RKO (cell line): ENCODE measurements at places on chromosomes 4 and X.

GRCh38 chr4:186726426-186727168 lies 2.9 kb upstream of the FAT1 start:
- peak; percentile 69 for DNase-seq

- DNase-seq = peak; percentile 19
These were observed 5.1 kb upstream of the CXCL8 start for GRCh38 chr4:73735231-73735630.

GRCh38 chrX:119745283-119745848 lies 13.0 kb upstream of the SOWAHD start:
- no peak for DNase-seq

DNA sequence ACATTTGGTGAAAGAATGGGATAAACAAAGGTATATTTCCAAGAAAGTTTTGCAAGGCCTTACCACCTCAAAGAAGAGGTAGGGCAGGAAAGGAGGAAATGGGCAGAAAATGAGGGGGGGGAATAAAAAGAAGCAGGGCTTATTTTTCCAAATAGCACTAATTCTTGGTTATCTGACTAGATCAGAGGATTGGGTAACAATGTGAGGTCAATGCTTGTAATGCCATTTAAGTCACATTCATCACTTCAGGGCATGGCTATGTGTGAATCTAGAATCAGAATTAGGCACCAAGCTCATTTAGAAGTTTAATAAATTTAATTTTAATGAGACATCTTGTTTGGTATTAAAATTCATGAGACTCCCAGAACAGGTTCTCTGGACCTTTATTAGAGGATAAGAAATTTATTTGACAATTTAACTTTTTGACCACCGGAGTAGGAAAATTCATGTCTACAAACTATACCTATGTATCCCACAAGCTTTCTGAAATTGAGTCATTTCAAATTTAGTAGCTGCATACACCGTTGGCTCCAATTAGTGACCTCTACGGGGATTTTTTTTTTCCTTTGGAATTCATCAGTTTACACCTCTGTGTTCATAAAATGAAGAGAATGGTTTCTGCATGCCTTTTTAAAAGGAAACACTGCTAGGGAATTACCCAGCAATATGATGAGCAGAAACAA lies 1.4 kb upstream of the STS start:
- no peak for DNase-seq

GRCh38 chrX:151873096-151873495 lies 39.6 kb upstream of the MAGEA4 start:
- no peak for DNase-seq

DNA sequence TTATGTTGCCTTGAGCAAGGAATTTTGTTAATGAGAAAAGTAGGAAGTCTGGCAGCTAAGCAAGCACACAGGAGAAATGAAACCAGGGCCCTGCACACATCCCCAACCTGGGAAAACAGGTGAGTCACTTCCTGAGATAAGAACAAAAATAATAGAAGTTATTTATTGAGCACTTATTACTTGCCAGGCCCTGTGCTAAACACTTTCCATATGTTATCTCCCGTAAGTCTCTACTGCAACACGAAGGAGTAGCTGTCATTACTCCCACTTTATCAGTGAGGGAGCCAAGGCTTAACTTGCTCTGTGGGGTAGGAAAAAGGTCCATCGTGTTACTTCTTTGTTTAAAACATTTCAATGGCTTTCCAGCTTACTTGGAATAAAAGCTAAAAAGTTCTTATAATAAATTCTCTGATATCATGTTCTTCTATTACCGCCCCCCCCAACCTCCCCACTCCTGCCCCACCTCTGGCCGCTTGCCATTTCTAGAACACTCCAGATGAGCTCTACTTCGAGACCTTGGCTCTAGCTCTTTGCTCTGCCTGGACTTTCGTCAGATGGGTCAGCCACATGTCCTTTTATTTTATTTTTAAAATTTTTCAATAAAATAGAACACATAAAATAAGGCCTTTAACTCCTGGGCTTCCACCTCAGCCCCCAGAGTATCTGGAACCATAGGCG lies 36.3 kb upstream of the PLAC8 start:
- DNase-seq = no peak

DNA sequence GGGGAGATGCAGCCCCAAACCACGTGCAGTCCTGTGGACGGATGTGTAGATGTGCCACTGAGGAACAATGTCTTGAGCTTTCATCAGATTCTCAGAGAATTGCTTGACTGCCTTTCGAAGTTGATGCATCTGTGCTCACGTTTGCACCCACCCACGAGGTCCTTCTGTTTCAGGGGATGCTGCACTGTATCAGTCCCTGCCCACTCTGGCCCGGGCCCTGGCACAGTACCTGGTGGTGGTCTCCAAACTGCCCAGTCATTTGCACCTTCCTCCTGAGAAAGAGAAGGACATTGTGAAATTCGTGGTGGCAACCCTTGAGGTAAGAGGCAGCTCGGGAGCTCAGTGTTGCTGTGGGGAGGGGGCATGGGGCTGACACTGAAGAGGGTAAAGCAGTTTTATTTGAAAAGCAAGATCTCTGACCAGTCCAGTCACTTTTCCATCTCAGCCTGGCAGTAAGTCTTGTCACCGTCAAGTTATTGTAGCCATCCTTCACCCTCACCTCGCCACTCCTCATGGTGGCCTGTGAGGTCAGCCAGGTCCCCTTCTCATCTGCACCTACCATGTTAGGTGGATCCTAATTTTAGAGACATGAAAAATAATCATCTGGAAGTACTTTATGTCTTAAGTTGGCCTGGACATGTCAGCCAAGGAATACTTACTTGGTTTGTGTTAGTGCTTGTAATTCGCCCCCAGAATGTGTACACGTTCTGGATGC lies 36.4 kb upstream of the MSANTD1 start:
- DNase-seq = no peak

- DNase-seq = no peak
These were observed 15.8 kb upstream of the IL21 start for GRCh38 chr4:122636697-122637096.

DNA sequence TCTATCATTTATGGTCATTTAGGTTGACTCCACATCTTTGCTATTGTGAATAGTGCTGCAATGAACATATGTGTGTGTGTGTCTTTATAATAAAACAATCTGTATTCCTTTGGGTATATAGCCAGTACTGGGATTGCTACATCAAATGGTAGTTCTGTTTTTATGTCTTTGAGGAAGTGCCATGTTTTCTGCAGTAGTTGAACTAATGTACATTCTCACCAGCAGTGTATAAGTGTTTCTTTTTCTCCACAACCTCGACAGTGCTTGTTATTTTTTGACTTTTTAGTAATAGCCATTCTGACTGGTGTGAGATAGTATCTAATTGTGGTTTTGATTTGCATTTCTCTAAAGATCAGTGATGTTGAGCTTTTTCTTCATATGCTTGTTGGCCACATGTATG lies 80.5 kb downstream of the ARHGAP6 start:
- DNase-seq = no peak

DNA sequence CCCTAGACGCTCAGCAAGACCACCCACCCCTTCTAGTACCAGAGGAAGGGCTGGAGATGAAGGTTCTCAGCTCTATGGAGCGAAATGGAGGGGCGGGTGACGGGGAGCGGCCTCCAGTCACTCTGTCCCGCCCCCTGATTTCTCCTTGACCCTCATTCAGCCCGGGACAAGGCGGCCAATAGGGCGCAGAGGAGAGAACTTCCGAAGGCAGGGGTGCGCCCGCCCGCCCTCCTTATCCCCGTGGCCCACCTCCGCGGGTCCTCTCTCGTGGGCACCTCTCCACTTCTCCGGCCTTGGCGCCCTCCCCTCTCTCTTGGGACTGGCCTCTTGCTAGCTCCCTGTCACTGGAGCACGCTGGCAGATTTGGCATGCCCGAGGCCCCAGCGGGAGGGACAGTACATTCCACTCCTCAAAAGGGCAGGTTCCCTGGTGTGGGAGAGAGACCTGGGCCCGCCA lies 1.1 kb upstream of the SEPTIN6 start:
- no peak for DNase-seq

DNA sequence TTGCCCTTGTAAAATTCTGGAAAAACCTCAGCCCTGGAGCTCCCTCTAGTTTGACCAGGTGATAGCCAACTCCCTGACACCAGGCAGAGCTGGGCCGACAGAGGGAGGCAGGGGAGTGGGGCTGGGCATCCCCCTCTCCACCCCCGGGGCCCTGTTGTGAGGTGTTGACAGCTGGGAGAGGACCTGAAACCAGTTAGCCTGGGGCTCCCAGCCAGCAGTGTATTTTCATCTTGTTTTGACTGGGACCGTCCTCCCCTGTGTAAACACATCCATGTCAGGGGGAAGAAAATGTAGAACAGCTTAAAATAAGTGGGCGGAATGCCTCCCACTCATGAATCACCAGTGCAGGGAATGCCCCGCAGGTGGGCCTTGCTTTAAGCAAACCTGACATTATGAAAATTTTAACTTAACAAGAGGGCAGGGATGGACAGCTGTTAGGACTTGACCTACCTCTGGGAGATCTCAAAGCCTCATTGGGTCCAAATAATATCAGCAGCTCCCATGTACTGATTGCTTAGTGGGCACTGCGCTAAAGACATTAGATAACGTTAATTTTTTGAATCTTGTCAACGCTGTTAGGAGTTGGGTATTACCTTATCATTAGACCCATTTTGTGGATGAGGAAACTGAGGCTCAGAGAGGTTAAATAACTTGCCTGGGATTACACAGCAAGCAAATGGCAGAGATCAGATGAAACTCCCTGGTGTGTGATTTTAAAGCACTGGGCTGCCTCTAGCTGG lies 45.9 kb downstream of the TSC22D3 start:
- DNase-seq = no peak

- no peak for DNase-seq
These were observed 817.3 kb downstream of the TRIML1 start for GRCh38 chr4:188956566-188956965.

DNA sequence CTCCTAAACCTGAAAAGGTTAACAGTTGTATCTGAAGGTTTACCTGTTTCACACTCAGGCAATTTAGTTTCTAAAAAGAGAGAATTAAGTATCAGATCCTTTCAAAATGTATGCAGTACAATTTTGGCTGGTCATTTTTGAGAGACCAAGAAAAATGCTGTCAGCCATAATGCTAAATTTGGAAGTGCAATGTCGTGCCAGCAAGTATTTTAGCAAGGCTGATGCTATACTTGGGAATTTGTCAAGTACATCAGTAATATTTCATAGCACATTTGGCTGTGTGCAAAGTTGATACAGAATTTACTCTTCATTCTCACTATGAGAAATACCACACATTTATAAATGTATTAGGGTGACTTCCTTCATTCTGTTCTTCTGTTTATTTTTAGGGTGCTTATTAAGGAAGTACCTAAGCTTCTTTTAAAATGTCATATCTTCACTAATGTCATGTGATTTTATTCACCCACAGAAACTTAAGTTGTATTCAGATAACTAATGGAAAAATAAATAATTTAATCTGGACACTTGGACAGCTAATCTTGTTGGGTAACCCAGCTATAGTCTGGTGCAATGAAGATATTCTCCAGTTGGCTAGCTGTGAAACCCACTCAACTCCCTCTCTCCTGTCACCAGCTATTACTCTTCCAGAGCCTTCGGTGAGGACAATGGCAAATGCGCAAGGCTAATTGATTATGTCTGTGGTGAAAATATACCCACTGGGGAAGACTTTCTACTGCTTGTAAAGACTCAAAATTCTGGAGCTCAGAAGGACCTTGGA lies 84.2 kb upstream of the TLL1 start:
- DNase-seq = no peak

DNA sequence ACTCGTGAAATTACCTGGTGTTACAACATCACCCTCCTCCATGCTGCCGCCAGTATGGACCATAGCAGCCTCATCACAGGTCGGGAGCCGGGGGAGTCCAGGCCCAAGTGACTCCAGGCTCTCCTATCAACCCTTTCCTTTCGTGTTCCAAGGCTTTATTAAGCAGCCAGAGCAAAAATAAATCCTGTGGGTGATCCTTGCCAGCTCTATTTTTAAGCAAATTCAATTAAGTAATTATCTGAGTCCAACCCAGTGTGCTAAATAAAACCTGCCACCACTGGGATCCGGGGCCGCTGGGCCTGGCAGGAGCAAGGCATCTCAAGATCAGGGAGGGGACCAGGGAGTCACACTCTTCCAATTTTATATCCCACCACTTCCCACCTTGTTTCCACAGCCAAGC lies 80.7 kb upstream of the PRPS1 start:
- no peak for DNase-seq
